ENCODE measurements at places on chromosomes 13 and 19.
A peak's percentile ranks its signal among the peaks of the same experiment; 100 is the strongest.

GRCh38 chr13:37187621-37188020 is 82.2 kb upstream of the CSNK1A1L start:
- DNase-seq, result peak; percentile 68

- peak; percentile 49 for DNase-seq
These were observed 2.7 kb upstream of the GNA15 start for GRCh38 chr19:3132971-3133792.

GRCh38 chr13:97114651-97115050 is 107.5 kb upstream of the MBNL2 start:
- no peak for DNase-seq

GRCh38 chr19:42291435-42291810 is 10.5 kb upstream of the PRR19 start:
- DNase-seq, result no peak

- DNase-seq, result no peak
These were observed 165.0 kb downstream of the FGF14 start for GRCh38 chr13:102236830-102237229.

DNA sequence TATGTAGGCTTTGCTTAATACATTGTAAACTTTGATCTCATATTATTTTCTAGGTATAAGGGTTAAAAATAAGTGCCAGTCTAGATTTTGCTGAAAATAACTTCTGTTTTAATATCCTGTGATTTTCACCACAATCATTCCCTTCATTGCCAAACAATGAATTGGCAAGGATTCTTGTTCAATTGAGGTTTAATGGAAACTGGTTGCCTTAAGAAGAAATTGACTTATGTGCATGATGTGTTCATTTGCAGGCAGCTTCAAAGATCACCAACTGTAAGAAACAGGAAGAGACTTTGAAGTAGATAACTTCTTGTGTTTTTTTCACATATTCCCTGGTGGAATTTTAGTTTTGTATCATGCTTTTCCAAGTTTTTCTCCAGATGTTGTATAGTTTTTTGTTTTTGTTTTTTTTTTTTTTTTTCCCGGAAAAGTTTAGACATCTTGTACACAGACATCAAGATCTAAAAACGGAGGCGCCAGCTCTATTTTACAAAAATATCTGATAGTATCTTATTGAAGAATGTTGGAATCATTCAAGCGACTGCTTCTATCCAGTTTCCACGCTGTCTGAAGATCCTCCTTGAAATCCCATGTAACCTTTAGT is 108.3 kb downstream of the POSTN start:
- no peak for DNase-seq

- no peak for DNase-seq
These were observed 600 bp downstream of the UBE2S start for GRCh38 chr19:55406826-55407549.

DNA sequence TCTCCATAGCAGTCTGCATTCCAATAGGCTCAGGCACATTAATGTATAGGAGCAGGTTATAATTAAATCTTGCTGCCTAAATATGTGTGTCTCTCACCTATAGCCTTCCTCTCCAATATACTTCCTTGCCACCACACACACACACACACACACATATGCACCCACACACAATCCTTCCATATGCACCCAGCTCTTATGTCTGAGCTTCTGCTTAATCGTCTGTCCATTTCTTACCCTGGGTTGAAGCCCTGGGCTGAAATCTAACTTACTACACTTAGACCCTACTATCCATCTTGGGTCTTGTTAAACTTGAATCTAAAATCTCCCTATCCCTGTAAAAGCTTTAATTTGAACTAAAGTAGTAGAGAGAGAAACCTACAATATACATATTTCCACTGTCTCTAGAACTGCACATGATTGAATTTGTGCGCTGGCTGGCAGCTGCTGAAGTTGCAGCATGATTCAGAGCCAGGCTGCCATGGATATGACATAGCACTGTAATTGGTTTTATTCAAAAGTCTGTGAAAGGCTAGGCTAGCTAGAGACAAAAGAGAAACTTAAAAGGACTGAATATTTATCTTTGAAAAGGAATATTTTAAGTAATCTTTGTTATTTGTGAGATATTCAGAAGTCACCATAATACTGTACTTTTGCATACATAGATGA is 25.7 kb upstream of the FREM2 start:
- DNase-seq, result no peak

DNA sequence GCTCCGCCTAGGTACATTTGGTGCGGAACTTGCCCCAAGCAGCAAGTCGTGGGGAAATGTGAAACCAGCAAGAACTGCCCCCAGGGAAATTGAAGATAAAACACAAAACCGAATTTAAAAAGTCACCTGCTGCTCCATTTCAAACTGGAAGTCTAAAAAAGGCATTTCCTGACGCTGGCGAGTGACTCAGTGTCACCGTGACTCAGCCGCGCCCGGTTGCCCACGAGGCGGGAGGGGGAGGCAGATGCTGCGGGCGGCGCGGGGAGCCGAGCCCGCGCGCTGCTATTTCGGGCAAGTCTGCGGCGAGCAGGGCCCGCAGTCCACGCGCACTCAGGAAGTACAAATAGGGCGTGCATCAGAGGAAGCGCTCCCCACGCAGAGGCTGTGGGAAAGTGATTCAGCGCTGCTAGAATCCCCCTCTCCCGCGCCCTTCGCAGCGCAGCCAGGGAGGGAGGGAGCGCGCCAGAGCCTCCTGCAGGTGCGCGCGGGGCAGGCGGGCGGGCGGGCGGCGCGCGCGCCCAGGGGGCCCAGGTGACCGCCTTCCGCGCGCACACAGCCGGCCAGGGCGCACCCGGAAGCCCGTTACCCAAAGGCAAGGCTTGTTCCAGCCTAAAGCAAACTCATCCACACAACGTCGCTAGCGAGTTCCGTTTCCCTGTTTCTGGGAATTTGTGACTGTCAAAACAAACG is 168.8 kb downstream of the COL4A1 start:
- no peak for DNase-seq

DNA sequence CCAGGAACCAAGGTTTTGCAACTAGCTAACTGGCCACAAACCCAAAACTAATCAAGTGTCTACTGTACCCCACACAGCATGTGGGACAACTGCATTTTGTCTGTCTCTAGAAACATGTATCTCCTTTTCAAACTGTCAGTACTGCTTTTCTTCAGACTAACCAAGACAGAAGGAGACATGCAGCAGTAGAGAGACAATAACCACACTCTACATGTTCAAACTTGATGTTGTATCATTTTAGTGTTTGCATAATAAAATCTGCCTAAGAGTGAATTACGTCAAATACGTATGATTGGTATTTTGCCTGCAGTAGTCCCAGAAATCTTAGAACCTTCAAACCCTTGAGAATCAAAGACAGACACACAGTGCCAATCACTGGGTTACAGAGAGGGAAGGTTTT is 22.0 kb upstream of the FREM2 start:
- no peak for DNase-seq

- DNase-seq, result no peak
These were observed 9.5 kb downstream of the NBEA start for GRCh38 chr13:34951528-34951927.

DNA sequence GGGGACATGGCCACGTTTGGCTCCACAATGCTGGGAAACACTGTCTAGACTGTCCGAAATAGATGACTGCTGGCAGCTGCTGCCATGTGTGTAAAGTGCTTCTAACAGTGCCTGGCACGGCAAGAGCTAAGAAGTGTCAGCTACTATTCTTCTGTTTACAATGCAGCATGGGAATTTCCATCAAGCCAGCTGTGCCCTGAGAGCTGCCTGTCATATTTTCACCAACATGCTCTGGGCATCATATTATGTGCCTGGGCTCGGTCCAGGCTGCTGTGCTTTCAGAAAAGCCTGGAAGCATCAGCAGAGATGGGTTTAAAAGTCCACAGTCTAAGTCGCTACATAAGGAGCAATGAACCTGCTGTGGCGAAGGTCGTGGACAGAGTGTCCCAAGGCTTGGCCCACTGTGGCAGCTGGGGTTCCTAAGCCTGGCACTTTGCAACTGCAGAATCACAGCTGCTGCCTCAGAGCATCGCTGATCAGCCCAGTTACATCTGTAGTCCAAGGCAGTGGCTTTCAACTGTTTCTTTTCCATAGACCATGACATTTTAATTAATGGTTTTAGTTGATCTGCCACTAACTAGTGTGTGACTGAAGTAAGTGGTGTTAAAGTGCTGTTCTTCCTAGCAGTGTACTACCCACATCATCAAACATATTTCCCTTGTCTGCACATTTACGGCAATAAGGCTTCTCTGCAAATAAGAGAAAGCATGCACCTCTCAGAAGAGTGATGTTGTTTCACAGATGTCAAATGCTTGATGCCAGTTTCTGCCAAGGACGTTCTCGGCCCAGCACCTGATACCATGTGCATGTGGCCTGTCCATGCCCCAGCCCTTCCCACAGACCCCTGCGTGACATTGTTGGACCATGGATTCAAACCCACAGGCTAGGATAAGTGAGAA is 95.7 kb upstream of the C1QTNF9B start:
- no peak for DNase-seq

- DNase-seq, result no peak
These were observed 59.3 kb downstream of the TSHZ3 start for GRCh38 chr19:31289976-31290375.

DNA sequence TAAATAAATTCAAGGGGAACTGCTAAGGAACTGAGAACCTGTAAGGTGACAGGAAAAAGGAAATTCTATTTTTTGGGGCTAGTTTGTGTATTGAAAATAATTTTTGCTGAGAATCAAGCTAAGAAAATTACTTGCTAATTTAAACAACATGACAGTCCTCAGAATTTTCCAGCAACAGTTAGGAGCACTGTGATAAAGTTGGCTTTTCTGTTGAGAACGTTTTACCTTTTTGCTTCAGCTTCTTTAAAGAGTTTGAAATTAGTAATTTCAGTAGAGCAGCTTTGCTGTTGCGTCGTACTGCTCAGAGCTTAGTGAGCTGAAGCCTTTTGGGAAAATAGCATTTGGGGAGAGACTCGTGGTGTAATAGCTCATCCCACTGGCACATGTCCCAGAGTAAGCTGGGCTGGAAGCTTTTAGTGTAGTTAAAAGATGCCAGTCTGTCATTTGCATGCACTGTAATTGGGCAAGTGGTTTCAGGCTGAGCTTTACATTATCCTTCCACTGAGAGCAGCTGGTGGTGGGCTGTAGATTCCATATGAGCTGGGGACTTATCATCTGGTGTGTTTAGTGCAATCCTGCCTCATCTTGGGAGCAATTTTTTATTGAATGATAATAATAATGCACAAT is 69.8 kb downstream of the LRCH1 start:
- DNase-seq, result peak; percentile 71

GRCh38 chr19:3443840-3444694 is 36.3 kb downstream of the SMIM24 start:
- no peak for DNase-seq

DNA sequence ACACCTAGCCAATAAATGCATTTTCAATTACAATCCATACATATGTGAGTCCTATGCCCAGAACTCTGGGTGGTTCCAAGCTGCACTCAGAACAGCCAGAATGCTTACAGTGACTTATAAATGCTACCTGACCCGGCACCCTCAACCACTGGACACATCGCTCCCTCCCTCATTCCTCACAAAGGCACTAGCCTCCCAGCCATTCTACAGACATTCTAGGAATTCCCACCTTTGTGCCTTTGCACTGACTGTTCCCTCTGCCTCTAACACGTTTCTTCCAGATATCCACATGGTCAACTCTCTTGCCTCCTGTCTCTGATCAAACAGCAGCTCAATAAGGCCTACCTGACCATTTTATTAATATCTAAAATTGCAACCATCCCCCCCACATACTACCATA is 99.9 kb downstream of the LHFPL6 start:
- no peak for DNase-seq

- DNase-seq, result no peak
These were observed 2.9 kb downstream of the ABCC4 start for GRCh38 chr13:95298169-95298965.

GRCh38 chr19:41219924-41220567 is 1.0 kb downstream of the AXL start:
- no peak for DNase-seq

- DNase-seq, result no peak
These were observed 39.2 kb downstream of the TBC1D4 start for GRCh38 chr13:75442736-75443234.

DNA sequence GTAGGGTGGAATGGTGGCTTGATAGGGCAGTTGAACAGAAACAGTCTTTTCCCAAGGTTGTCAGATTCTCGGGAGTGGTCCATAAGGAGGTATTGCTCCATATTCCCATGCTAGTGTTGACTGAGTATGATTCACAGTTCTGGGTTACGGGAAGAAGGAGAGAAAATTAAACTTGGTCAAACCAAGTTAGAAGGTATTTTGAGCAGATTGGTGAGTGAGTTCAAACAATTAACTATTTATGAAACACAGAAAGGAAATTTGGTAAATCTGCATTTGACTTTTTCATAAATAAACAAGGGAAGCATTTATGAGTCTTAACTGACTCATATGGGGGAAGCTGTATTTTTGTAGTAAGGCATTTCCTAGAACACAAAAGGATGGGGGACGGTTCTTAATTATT is 2419.4 kb downstream of the PCDH9 start:
- DNase-seq, result no peak

- DNase-seq, result no peak
These were observed 589.9 kb downstream of the PCDH9 start for GRCh38 chr13:66640231-66640630.

DNA sequence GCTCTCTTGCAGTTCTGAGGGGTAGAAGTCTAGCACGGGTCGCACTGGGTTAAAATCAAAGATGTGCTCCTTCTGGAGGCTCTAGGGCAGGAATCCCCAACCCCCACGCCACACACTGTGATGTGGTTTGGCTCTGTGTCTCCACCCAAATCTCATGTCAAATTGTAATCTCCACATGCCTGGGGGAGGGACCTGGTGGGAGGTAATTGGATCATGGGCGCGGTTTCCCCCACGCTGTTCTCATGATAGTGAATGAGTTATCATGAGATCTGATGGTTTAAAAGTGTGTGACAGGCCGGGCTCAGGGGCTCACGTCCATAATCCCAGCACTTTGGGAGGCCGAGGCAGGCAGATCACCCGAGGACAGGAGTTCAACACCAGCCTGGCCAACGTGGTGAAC is 26.6 kb upstream of the CALM3 start:
- DNase-seq, result no peak

DNA sequence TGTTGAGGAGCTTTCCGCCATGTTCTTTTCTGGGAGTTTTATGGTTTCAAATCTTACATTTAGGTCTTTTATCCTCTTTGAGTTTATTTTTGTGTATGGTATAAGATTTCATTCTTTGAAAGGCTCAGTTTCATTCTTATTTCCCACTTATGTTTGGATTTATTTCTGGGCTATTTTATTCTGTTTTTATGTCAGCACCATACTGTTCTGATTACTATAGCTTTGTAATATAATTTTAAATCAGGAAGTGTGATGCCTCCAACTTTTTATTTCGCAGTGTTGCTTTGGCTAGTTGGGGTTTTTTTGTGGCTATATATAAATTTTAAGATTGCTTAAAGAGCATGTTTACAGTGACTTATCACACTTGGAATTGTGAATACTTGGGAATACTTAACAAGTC is 135.1 kb downstream of the SIPA1L3 start:
- no peak for DNase-seq

GRCh38 chr19:8609279-8610040 is 1.1 kb downstream of the ADAMTS10 start:
- no peak for DNase-seq

DNA sequence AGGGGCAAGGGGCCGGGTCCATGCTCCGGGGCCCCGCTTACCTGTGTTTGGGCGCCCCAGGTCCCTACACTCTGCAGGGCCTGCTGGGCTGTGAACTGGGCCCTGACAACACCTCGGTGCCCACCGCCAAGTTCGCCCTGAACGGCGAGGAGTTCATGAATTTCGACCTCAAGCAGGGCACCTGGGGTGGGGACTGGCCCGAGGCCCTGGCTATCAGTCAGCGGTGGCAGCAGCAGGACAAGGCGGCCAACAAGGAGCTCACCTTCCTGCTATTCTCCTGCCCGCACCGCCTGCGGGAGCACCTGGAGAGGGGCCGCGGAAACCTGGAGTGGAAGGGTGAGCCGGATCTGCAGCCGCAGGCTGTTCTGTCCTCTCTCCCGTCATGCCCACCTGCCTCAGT is 1.7 kb downstream of the FCGRT start:
- DNase-seq, result no peak
